ENCODE measurements at places on chromosomes 4 and X. TPM values are rescaled to one million over a fixed set of nuclear protein-coding genes. Genes with fewer than 3 reads are reported as not detected.

- no peak for DNase-seq
Observed at GRCh38 chrX:22628275-22628674, 355.6 kb downstream of the CBLL2 start.

GRCh38 chrX:108415891-108416290 is 22.3 kb downstream of the COL4A6 start:
- no peak for DNase-seq

- no peak for DNase-seq
Observed at GRCh38 chr4:96093057-96093456, 253.2 kb downstream of the PDHA2 start.

MED14 gene
- 43.6 TPM for total RNA-seq

ALAS2 gene
- total RNA-seq, result not detected

DNA sequence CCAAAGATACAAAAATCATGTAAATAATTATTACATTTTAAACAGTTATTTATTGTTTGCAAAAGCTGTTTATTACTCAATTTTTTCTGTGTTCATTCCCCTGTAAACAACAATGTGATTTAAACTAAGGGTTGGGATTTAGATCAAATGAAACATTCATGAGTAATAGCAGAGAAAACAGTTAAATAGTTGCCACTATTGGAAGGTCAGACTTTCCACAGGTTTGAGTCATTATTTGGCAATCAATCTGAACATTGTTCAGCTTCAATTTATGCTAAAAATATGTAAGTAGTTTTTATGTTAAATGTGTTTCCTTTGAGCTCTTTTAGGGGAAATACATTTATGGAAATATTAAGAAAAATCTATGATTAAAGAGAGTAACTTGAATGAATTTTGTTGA is 144.9 kb downstream of the STIM2 start:
- no peak for DNase-seq

APLN gene
- 0.34 TPM for total RNA-seq

DNA sequence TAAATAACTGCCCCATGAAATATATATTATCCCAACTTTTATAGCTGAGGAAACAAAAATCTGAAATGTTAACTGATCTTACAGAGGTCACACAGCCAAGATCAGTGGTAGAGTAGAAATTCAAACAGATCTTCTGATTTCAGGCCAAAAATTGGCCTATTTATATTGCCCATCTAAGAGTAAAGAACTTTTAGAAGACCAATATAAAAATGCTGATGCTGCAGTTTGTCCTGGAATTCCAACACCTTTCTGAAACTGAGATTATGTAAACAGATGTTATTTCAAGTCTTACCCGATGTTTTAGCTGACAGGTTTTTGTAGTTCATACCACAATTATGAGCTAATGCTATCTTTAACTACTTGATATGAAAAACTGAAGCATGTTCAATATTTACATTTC is 51.1 kb downstream of the SPANXN3 start:
- DNase-seq, result no peak

DNA sequence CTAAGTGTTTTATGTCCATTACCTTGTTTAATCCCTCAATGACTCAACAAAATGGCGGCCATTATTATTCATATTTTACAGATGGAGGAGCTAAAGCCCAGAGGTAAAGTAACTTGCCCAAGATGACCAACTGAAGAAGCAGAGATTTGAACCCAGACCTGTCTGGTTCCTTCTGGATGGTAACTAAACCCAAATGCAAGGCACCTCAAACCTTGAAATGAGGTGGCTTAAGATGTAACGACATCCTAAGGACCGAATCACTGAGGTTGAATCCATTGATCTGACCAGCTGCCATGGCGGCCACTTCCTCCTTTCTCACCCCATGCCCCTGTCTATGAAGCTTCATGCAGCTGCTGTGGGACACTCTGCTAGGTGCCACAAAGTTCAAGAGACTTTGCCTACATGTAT is 932 bp downstream of the TLR10 start:
- no peak for DNase-seq

CXCL6 gene
- 0.06 TPM for total RNA-seq

DNA sequence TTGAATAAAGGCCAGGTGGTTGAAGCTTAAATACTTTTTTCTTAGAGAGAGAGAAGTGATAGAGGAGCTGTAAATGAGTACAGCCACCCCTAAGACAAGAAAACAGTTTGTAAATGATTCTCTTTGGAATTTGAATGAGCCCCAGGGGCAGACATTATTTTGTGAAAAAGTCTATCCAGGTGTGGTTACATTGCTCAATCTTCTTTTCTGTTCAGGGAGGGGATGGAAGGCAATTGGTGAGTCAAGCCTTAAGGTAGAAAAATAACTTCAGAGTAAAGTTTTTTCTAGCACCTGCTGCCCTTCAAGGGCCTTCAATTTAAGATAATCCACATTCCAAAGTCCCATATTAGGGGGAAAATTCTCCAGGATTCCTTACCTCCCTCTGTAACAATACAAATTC is 646.7 kb downstream of the PDHA2 start:
- DNase-seq, result no peak

Measured in Daoy (cell line).